ENCODE measurements at places on chromosomes 5 and 9.

- peak; percentile 6 for DNase-seq
Observed at GRCh38 chr5:78162253-78162862, 132.1 kb downstream of the AP3B1 start.

GRCh38 chr9:101530076-101530711 is 3.5 kb upstream of the RNF20 start:
- peak; percentile 74 for DNase-seq

GRCh38 chr5:108629779-108630528 is 117.7 kb upstream of the FER start:
- no peak for DNase-seq

DNA sequence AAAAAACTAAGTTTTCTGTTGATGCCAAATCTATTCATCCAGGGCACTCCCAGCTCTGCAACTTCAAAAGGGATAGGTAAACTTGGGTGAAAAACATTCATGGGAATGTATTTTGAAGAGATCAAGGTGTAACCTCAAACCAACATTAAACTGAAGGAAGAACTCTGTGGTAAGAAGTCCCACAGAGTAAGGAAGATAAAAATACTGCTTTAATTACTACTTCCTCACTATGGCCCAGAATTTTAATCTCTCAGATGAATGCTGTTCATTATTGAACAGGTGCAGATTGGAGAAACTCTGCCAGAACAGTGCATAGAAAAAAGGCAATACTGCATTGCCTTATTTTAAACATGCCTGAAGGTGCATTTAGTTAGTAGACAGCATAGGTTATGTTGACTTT is 37.6 kb upstream of the ANXA1 start:
- no peak for DNase-seq

GRCh38 chr5:127398508-127398907 is 107.9 kb downstream of the MEGF10 start:
- no peak for DNase-seq

- DNase-seq: no peak
Observed at GRCh38 chr9:79222483-79222882, 349.3 kb upstream of the TLE4 start.

Measured in NCI-H1694 (cell line).